ENCODE measurements at places on chromosomes 3 and 15.
A peak's percentile ranks its signal among the peaks of the same experiment; 100 is the strongest.

DNA sequence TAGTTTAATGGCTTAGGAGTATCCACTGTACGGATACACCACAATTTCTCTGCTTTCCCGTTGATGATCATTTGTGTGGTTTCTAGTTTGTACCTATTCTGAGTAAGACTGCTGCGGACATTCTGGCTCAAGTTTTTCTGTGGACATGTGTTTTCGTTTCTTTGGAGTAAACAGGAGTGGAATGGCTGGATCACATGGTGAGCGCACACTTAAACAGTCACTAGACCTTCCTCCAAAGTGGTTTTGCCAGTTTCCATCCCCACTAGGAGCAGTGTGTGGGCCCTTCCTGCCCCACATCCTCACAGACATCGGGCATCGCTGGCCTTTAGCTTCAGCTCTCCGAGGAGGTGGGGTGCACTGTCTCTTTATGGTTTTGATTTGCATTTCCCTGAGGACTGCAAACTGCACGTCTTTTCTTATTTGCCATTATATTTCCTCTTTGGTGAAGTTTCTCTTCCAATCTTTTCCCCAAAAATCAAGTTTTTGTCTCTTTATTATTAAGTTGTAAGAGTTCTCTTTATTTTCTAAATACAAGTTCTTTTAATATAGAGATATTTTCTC is 94.1 kb downstream of the VGLL4 start:
- DNase-seq = no peak

DNA sequence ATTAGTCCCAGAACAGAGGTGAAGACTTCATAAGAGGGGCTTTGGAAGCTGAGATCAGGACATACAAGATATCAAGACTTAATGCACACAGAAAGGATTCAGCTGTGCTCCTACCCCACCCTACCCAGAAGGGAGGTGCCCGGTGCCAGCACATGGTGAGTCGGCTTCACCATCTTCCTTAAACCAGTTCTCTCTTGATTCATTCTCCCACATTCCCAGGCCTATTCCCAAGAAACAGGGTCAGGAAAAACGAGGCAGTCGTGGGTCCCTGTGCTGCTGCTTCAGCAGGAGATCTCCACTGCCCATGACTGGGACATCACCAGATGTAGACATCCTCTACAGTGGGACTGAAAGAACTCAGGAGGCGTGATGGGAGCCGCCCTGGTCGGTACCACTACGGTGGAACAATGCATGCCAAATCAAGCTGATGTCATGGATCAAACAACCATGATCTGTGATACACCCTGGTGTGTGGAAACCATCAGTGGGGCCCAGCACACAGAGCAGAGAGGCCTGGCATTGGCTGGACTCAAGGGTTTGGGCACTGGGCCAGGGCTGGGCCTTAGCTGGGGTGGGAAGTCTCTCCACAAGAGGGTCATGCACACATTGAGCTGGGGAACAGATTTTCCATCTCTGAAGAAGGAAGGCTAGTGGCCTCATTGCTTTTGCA is 41.9 kb downstream of the CCDC12 start:
- DNase-seq = no peak

DNA sequence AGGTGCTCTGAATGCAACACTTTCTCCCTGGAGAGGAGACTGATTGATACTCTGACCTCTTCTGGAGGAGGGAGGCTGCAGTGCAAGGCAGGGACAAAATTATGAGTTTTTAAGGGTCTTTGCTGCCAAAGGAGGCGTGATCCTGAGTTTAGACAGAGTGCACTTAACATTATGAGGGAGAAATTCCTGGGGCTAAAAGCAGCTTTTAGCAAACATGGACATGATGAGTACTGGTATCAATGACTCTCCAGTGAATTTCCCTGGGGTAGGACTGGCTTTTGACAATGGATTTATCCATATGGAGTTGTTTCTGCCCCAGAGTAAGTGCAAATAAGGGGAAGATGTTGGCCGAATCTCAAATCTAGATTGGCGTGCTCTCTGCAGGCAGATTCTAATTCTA is 133.1 kb downstream of the THSD4 start:
- no peak for DNase-seq

GRCh38 chr15:101394654-101395053 is 94.9 kb downstream of the PCSK6 start:
- no peak for DNase-seq

GRCh38 chr3:123110282-123110975 is 43.6 kb downstream of the PDIA5 start:
- peak; percentile 45 for DNase-seq

DNA sequence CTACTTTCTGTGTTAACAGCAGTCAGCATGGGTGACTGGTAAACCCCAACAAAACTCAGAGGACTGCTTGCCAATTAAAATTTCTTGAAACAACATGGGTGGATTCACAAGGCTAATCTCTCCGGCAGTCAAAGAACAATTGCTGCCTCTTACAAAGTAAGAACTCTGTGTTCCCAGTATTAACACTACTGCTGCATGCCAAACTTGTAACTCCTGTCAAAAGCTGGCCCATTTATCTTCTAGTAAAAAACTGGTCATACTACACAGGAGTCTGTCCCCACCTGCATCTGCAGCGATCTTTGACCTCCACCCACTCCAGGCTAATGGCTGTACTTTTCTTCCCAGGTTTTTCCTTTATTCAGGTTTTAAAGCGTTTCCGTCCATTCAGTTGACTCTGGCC is 8.7 kb upstream of the ZNF589 start:
- no peak for DNase-seq

- no peak for DNase-seq
These were observed 218.7 kb downstream of the STXBP5L start for GRCh38 chr3:121126707-121127035.

GRCh38 chr15:42344763-42345162 is 14.5 kb upstream of the CAPN3 start:
- DNase-seq = no peak

- DNase-seq = no peak
These were observed 32.5 kb downstream of the ACAD9 start for GRCh38 chr3:128911911-128912310.

DNA sequence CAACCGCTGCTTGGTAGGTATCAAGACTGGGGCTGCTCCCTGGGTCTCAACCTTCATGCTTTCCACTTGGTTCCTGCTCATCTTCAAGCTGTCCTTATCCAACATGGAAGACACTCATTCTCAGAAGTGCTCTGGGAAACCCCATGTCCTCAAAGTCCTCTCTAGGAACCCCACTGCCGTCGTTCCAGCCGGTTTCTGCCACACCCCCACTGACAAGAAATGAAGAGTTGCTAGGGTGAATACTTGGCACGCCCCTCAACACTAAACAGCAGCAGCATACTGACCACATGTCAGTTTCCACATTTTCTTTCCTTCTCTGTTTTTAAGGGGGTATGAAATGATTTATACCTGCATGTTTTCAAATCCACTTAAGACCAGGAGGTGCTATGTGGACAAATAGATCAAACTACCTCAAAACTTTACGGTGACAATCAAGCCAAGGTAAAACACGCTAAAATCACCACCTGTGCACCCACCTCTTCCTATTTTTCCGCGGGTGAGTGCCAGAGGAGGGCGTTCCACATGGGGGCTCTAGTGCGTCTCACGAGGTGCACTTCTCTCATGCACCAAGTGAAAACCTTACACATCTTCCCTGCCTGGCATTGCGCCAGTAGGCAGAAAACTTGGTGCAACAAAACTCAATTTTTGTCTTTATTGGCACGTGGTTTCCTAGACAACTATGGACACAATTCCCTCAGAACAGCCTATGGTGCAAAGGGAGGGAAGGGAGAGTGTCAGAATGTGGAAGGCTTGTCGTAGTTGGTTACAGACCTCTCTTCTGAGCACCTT is 125.1 kb downstream of the TJP1 start:
- DNase-seq = no peak

DNA sequence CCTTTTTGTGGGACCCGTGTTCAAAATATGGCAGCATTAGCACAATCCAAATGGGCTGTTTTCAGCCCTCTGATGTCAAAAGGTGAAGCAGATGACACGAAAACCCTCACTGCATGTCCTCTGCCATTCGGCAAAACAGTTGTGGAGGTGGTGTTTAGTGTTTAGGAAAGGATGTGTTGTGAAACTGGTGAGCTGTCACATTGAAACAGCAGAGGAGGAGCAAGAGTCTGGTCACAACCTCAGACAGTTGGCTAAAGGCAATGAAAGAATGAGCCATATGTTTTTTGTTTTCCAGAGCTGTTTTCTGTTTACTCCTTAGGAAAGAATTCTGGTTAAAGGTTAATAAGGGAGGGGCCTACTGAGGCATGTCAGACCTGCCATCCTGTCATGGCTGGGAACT is 140.7 kb downstream of the VPS8 start:
- peak; percentile 42 for DNase-seq

DNA sequence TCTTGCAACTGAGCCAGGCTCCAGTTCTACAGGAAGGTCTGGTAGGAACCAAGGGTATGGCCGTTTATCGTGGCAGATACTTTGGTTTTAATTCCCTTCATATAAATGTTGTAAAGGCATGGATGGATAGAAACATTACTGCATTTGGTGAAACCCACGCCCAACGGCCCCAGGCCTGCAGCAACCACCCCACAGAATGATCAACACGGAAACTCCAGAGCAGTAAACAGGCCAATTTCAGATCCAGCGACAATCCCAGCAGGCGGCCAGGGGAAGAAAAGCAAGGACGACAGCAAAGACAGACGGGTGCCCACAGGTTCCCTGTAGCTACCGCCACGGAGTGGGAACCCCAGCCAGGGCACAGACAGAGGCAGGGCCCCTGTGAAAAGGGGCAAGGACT is 32.6 kb upstream of the PCSK6 start:
- no peak for DNase-seq

DNA sequence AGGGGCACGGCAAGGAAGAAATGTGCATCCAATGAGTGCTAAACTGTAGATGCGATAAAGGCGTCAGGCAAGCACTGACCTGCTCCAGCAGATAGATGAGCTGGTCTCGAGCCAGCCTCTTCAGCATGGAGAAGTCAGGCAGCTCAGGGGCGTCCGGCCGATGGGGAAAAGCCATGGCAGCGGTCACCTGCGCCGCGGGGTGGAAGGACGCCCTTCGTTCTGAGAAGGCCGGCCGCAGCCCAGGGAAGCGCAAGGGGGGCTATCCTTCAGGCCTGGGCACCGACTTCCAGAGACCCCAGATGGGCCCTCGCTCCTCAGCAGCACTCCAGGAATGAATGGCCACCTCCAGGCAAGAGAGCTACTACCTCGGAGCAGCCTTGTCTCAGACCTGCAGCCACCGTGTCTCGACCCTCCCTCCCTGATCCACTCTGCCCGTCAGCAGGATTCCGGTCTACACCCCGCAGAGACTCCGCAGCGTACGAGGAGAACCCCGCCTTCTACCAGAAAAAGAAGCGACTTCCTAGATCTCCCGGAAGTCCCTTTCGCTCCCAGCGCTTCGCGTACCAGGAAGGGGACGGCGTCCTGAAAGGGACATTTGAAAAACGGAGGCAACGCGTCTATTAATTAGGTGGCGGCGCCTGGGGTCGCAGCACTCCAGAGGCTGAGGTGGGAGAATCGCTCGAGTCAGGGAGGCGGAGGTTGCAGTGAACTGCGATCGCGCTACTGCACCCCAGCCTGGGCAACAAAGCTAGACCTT is at the start of gene VPS33B:
TSS of gene VPS33B (minus strand) at position 520 of the 757 bp plus-strand sequence. CDS start at position 175, 345 bp downstream.
- peak; percentile 36 for DNase-seq

GRCh38 chr3:153144071-153144470 is 18.0 kb upstream of the RAP2B start:
- DNase-seq = no peak

GRCh38 chr15:101277943-101278564 is 769 bp upstream of the SELENOS start:
- no peak for DNase-seq

GRCh38 chr15:71779073-71779797 is 31.1 kb upstream of the NR2E3 start:
- DNase-seq = no peak
